ENCODE measurements at places on chromosomes 3 and 15.

- DNase-seq: no peak
Measured at GRCh38 chr3:177946048-177946447, 590.2 kb upstream of the KCNMB2 start.

DNA sequence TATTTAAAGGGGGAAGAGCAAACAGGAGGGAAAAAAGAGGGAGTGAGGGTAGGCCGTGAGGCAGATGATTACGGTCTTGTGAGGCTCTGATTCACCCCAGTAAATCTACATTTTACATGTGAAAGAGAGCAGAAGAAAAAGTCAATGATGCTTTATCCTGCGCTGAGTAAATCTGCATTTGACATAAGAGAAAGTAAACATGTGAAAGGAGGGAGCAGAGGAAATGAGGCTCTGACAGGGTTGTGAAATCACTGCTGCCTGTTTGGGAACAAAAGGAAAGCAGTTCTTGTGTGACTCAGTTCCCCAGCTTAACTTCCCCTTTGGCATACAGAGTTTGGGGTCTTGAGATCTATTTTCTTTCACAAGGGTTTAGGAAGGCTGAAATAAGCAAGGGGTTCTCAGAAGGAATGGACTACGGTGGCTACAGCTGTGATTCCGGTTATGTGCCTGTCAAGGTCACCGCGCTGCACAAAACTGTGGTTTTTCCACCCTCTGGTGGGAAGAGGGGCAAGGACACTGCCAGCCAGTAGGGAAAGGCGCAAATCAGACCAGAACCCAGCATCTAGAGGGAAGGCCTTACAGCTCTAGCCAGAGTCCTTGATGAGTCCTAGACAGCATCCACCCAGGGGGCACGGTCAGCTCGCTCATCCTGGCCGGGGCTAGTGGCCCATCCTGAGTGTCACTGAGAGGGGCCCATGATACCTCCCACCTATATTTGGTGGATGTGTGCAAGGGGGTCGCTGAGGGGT, 18.9 kb upstream of the HCN4 start:
- no peak for DNase-seq

- DNase-seq: peak; percentile 24
Measured at GRCh38 chr3:14605067-14605466, 46.5 kb upstream of the CCDC174 start.

DNA sequence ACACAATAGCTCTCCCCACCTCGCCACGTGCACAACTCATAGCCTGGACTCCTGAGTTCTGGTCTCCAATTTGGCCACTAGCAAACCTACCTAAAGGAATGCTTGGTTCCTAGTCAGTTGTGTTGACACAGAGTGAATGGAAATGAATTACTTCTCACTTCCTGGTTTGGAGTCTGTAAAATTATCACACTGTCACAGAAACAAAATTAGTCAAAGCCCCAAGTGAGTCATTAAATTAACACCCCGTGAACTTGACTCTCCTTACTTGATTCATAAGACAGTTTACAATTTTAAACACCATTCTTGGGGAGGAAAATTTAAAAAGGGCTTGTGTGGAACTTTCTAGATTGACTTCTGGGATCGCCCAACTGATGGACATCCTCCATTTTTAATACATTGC, 276.2 kb upstream of the CTNNB1 start:
- DNase-seq: peak; percentile 6

GRCh38 chr3:17823816-17824215, 81.4 kb upstream of the TBC1D5 start:
- no peak for DNase-seq

DNA sequence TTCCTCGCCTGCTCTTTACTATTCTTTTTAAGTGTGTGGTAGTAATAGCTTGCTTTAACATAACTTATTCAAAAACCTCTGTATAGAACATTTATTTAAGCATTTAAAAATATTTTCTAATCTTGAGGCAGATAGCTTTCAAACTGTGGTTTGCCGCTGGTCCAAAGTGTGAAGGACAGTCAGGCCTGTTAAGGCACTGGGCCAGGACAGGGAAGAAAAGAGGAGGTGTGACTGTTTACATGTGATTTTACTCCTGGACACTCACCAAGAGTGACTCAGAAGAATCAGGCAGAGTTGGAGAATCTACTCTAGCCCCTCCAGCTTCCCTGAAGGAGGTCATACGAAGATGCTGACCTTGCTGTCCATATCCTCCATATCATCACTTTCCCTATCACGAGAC, 44.7 kb downstream of the CEP152 start:
- DNase-seq: no peak

- peak; percentile 50 for DNase-seq
Measured at GRCh38 chr15:78873793-78874765, 1.4 kb downstream of the MORF4L1 start.

GRCh38 chr3:190655933-190656332, 142.0 kb downstream of the IL1RAP start:
- DNase-seq: no peak

GRCh38 chr3:44179246-44179645, 62.4 kb upstream of the TOPAZ1 start:
- no peak for DNase-seq

DNA sequence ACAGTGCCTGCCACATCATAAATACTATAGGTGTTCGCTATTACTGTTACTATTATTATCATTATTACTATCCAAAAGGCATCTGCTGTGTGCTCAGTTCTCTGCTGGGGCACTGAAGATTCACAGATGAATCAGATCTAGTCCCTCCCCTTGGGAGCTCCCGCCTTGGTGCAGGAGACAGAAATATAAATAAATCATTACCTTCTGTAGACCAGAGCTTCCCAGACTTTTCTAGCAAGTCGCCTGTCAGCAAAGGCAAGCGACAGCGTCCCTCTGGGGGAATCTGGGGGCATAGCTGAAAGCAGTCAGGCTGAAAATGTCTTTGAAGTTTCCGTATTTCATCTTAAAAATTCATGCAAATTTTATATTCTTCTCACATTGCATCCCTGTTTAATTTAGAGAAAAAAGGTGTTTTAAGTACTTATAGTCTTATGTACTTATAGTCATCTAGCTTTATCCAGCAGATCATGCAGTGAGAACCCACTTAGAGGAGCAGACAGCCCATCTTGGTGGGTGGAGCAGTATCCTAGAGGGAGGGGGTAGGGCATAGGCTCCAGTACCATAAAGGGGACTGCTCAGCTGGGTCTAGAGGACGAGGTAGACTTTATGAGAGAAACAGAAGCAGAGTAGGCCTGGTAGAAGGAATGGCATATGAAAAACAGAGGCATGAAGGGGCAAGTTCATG, 10.4 kb upstream of the BRPF1 start:
- no peak for DNase-seq

DNA sequence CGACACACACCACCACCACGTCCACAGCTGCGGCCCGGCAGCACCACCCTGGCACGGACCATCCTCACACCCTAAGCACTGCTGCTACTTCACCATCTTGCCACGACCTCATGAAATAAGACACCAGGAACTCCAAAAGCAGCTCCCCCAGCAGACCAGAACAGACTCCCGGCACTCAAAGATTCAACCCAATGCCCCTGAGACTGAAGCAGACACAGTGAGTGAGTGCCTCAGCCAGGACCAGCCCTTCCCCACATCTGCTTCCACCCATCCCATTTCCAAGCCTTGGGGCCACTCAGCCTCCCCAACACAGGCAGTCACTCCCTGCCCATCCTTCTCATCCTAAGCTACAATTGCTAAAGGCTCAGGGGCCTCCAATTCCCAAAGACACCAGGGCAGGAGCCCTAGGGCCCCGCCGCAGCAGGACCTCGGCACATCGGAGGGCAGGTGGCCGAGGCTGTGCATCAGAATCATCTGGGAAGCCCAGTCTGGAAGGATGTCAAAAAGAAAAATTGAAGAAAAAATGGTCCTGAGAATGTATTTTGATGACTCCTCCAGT, 18.4 kb upstream of the OCA2 start:
- DNase-seq: no peak
